ENCODE measurements at places on chromosomes 11 and 22.

DNA sequence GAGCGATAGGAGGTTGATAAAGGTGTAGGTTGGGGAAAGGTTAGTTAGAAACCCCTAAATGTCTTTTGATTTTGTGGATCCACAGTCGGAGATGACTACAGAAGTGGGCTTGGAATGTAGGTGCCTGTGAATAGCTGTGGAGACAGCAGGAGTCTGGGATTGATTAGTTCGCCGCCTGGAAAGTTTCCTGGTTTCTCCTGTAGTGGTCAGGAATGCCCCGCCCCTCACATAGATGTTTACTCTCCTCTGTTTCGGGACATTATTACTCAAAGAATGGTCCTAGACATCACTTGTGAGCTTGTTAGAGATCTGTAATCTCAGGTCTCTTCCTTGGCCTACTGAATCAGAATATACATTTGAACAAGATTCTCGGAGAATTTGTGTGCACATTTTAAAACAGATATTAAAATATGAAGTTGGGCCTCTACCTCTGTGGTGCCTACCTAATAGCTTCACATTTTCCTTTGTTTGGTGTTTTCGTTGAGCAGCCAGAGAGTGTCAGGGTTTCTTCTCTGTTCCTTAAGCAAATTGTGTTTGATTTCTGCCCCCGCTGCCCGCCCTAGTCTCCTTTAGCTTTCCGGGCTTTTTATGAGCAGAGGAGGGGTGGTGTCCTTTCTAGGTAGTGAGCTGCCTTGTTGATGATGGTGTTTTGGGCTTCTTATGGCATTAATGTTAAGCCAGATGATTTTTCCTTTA, 89.4 kb downstream of the PPP6R3 start:
- DNase-seq = no peak

- DNase-seq = peak; percentile 48
Measured at GRCh38 chr11:120303004-120303637, 22.0 kb upstream of the TLCD5 start.

- no peak for DNase-seq
Measured at GRCh38 chr11:117428186-117428855, 100.7 kb downstream of the CEP164 start.

- no peak for DNase-seq
Measured at GRCh38 chr11:92423115-92424034, 198.8 kb downstream of the FAT3 start.

GRCh38 chr11:1235306-1235900, 12.5 kb downstream of the MUC5B start:
- no peak for DNase-seq

- no peak for DNase-seq
Measured at GRCh38 chr11:133106417-133106816, 425.9 kb downstream of the OPCML start.

DNA sequence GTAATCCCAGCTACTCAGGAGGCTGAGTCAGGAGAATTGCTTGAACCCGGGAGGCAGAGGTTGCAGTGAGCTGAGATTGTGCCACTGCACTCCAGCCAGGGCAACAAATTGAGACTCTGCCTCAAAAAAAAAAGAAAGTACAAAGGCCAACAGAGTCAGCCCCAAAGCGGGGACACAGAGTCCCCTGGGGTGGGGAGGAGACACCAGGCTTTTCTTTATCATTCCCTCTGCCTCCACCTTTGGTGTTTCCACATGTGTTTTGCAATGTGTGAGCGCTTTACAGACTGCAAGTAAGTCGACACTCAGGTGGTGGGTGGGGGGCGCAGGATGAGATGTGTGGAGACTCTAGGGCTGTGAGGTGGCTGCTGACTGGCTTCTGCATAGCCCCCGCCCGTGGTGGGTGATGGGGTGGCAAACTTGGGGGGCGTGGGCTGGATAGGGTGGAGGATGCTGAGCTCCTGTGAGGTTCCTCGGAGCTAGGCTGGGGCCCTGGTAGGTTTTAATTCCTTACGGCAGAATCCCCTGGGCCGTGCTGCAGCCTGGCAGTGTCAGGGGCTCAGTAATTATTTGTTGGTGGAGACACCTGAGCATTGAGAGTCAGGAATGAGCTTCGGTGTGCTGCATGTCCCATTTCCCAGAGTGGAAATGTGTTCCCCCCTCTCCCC, 177.2 kb downstream of the CTTN start:
- DNase-seq = no peak

DNA sequence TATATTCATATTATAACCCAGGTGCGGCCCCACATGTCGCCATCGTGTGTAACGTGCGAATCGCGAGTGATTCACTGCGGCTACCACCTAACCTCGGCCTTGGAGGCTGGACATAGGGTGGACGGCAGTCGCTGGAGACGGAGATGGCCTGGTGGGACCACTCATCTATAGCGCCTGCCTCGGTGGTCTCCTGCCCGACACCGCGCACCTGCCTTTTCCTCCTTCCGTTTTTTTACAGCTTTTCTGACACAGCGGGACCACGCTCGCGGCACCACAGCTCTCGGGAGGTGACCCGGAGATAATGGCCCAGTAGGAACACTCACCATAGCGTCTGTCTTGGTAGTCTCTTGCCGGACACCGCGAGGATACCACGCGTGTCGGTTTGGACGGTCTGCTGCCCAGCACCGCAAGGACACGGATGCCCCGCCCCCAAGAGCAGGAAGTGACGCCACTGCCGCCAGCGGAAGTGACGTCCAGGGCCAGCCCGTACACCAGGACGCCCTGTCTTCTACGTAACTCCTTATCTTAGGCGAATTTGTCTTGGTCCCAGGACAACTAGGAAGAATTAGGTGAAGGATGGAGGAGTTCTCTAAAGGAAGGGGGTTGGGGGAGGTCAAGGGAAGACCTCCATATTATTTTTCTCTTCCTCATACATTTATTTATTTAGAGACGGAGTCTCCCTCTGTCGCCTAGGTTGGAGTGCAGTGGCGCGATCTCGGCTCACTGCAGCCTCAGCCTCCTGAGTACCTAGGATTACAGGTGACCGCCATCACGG, 6.4 kb downstream of the SNU13 start:
- DNase-seq = peak; percentile 24

GRCh38 chr22:27130906-27131305, 473.5 kb downstream of the MIAT start:
- DNase-seq = peak; percentile 16

- DNase-seq = peak; percentile 11
Measured at GRCh38 chr11:33773404-33773986, 825 bp downstream of the FBXO3 start.

GRCh38 chr22:31637891-31638618, 24.0 kb downstream of the PISD start:
- peak; percentile 66 for DNase-seq

GRCh38 chr11:6646918-6647679, 8.5 kb downstream of the DCHS1 start:
- no peak for DNase-seq

- DNase-seq = no peak
Measured at GRCh38 chr11:1307998-1308742, 1.3 kb downstream of the TOLLIP start.

DNA sequence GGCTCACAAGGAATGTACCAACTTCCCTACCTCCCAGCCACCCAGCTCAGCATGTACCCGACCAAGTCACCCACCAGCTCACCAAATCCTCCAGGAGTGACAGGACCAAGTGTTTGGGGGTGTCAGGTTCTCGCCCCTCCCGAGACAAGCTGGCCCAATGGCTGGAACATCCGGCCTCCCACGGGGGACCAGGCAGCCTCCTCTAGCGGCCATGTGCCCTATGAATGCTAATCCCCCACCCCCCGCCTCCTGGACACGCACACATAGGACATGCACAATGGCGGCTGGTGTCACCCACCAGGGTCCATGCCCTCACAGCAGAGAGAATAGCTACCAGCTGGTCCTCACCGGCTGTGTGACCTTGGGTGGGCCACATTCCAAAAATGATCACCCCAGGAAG, 151.0 kb downstream of the MN1 start:
- DNase-seq = no peak

- DNase-seq = peak; percentile 11
Measured at GRCh38 chr11:27524155-27524554, 17.6 kb upstream of the LIN7C start.

DNA sequence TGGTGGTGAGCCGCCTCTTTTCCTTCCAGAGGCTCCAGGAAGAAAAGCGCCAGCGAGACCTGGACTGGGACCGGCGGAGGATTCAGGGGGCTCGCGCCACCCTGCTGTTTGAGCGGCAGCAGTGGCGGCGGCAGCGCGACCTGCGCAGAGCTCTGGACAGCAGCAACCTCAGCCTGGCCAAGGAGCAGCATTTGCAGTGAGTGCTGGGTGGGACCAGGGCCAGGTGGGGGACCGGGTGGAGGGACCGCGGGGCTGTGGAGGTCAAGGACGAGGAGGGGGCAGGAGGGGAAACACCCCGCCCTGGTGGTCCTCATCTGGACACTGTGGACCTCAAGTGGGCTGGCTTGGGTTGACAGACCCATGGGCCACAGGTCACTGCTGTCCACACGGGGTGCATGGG, 17.4 kb downstream of the RIBC2 start:
- no peak for DNase-seq

DNA sequence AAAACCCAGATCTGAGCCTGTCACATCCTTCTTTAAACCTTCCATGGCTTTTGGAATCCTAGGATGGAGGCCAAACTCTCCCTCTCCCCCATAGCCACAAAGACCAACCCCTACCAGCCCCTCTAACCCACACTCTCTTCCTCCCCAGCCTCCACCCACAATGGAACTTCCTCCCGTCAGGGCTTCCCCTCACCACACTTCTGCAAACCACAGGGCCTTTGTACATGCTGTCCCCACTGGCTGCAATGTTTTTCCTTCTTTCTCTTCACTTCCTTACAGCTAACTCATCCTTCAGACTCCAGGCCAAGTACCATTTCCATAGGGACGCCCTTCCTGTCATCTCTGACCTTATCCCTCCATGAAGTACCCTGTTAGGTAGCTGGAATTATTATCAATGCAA, 393.5 kb downstream of the MN1 start:
- DNase-seq = no peak

DNA sequence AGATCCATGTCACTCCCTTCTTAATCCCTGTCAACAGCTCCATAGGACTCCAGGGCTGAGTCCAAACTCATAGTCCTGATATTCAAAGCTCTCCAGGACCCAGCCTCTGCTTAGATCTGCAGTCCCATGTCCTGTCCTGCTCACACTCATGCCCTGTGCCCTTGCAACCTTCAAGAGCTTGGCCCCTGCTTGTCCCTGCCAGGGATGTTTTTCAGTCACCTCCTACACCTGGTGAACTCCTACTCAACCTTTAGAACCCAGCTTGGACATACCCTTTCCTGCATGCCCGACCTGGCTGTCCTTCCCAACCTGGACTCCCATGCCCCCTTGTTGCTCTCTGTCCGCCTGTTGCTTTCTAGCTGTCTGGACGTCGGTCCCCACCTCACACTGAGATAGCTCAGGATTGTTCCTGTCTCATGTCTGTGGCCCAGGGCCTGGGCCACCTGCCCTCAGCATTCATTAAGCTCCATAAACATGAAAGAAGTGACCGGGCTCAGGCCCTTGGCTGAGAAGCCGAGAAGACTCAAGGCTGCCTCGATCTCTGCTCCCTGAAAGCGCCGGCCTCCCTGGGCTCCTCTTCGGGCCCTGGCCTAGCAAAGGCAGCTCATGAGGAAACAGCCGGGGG, 48.8 kb upstream of the RTL6 start:
- no peak for DNase-seq

DNA sequence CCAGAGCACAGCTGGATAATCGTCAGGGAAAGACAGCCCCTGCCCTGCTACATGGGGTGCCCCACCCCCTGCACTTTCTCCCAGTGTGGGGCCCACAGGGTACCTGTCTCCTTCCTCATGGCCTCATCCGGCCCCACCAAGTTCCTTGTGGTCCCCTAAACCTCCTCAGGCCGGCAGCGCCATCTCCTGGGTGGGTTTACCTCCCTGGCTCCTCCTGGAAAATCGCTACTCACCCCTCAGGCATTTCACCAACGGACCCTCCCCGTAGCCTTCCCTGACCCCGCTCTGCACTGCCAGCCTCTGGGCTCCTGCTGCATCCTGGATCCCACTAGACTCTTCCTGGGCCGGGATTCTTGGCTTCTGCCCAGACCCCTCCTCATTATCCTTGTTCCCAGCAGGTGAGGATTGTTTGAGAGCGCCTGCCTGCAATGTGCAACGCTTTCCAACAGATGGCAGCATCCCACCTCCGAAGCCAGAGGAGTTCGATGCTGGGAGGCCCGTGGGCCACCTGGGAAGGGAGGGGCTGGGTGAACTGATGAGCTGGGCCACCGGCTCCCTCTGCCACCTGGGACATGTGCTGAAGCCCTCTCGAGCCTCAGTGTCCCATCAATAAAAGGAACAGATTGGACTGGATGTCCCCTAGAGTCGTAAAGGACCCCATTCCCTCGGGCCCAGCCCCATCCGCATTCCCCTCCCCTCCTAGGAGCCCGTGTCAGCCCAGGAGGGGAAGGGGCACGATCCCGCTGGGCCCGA, 44.2 kb upstream of the TTLL12 start:
- DNase-seq = peak; percentile 67

- no peak for DNase-seq
Measured at GRCh38 chr11:2462986-2463765, 18.4 kb downstream of the KCNQ1 start.

GRCh38 chr11:11552529-11553087, 69.2 kb downstream of the GALNT18 start:
- DNase-seq = no peak

- no peak for DNase-seq
Measured at GRCh38 chr11:133354069-133354468, 178.2 kb downstream of the OPCML start.

- no peak for DNase-seq
Measured at GRCh38 chr11:104490182-104490581, 326.2 kb upstream of the PDGFD start.

DNA sequence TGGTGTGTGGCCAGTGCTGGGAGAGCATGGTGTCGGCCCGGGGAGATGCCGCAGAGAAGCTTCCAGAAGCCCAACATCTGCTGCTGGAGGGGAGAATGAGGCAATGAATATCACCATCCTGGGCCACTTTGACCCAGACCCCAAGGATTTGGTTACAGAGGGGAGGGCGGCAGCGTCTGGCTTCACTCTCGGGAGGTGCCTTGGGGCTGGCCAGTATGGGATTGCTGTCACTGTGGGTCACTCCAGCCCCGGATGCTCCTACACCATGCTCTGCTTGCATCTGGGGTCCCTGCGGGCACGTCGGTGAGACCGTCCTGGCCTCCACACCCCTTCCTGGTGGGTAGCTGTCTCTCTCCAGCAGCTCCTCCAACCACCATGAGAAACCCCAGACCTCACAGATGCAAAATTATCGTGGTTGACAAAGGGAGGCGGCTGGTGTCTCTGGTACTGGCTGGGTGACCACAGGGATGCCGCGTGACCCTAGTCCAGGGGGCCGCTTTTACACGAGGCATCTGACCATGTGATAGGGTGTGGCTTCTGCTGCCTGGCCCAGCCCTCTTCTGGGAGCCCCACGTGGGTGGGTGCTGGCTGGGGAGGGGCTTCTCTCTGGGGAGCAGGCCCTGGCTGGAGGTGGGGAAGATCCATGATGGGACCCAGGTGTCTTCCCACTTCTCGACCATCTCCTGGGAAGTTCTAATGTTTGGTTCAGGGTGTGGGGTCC, 5.7 kb downstream of the KCNQ1 start:
- no peak for DNase-seq
